Fibroblast of pulmonary artery (primary cell): ENCODE measurements at places on chromosomes 4 and X.

DNA sequence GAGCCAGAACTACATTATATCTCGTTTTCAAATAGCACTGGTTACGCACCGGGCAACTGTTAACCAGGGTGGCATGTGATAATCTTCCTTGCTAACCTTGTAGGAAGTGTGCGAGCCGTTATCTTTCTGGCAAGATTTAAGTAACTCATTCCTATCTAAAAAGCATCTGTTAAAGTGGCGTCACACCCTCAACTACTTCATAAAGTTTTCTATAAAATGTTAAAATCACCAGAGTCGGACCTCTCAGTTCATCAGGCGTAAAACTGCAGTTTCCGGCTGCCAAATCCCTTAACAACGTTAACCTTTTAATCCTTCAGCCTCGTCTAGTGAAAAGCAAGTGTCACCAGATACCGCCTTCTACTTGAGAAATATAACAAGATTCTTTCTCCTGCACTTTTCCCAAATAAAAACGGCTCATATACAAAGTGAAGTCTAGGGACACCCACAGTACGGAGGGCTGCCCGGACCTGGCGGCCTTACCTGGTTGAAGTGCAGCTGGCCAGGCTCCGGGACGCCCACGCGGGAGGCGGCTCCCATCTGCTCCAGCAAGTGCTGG is 1.2 kb downstream of the SLC39A8 start:
- DNase-seq: no peak

DNA sequence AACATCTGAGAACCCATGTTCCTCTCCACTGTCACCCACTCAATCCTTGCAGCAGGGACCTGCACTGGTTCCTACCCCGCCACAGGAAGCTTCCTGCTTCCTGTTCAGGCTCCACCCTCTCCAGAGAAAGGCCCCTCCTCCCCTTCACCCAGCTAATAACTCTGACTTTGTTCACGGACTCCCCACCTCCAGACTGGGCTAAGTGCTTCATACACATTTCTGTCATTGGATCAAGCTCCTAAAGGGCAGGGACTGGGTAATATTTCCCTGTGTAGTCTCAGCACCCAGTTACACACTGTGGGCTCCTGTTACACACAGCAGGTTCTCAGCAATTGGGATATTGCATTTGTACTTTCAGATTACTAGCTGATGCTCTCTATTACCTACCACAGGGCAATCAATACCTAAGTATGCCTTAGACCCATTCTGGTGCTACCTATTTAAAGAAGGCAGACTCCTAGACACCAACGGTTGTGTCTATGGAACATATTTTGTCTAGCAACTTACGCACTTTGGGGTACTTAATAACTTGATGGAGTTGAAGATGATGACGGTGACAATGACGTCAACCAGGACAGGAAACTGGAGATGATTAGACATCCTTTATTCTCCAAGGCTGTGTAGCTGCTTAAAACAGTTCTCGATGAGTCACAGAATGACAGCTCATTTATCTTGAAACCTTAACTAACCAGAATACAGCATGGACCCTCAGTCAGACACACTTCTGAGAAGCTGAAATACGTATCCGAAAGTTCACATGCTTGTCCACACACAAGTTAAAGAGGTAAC is 58.1 kb downstream of the MAML3 start:
- peak; percentile 99 for DNase-seq

DNA sequence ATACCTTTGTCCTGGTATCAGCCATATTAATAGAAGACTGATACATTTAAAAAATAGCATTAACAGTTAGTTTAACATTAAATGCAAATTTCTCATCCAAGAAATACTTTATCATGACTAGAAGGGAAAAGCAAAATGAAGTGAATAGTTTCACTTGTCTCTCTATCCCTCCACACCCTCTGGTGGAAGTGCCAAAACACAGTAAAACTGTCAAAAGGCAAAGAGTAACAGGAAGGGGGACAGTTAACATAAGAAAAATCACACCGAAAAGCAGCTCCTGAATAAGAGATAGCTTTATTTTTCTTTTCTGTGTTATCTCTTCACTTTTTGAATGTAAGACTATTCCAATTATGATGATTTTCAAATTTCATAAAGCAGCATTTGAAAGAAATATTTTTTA is 187.2 kb downstream of the FBXW7 start:
- DNase-seq: peak; percentile 7

GRCh38 chr4:93469560-93469959 is 359.0 kb upstream of the ATOH1 start:
- DNase-seq: no peak

DNA sequence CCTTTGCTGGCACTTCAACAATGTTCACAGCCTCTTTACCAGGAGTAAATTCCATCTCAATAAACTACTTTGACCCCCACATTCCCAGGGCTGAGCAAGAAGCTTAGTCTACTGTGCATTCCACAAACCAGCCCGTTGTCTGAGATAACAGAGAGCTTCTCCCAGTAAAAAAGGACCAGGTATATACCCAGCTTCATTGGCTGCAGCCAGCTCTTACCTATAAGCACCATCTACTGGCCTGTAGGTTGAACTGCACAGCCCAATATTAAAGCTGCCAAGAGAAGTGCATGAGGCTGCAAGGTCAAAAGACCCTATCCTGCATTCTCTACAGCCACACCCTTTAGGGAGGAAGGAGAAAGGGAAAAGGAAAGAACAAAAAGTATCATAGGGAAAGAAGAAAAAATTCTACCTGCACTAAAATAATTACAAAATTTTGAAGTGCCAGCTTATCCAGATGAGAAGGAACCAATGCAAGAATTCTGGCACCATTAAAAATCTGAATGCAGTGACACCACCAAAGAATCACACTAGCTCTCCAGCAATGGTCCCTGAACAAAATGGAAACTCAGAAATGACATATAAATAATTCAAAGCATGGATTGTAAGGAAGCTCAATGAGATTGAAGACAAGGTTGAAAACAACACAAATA is 45.7 kb upstream of the INTU start:
- DNase-seq: peak; percentile 34

- no peak for DNase-seq
These were observed 1135.7 kb upstream of the AGA start for GRCh38 chr4:178577933-178578332.

DNA sequence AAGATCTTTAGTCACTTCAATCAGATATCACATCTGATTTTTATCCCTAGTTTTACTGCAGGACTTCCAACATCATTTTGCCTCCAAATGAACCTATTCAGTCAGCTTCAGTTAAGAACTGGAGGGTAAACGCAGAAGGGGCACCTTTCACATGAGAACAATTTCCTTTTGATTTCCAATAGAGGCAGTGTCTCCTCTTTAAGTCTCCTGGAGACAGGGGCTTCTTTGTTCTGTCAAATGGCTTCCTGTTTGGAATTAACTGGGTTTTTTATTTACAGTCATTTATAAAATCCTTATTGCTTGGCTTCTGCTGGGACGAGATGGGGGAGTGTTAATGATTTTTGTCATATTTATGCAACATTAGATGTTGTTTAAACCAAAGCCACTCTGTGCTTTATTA is 164.0 kb downstream of the STK32B start:
- DNase-seq: no peak

- peak; percentile 16 for DNase-seq
These were observed 3.1 kb downstream of the CXXC4 start for GRCh38 chr4:104491481-104492182.

- DNase-seq: no peak
These were observed 151.0 kb downstream of the TMEM164 start for GRCh38 chrX:110153896-110154295.

- no peak for DNase-seq
These were observed 96.9 kb downstream of the EGF start for GRCh38 chr4:110009550-110009949.

- no peak for DNase-seq
These were observed 52.8 kb upstream of the GPC4 start for GRCh38 chrX:133468051-133468450.
